ENCODE measurements at places on chromosomes 7 and 10.
A peak's percentile ranks its signal among the peaks of the same experiment; 100 is the strongest.

- DNase-seq: no peak
Observed at GRCh38 chr10:35328404-35329037, 7.8 kb upstream of the CCNY start.

- DNase-seq: no peak
Observed at GRCh38 chr10:130398090-130398994, 262.2 kb downstream of the GLRX3 start.

- DNase-seq: no peak
Observed at GRCh38 chr10:34576797-34577196, 238.3 kb downstream of the PARD3 start.

- DNase-seq: no peak
Observed at GRCh38 chr10:15313047-15313446, 58.0 kb downstream of the FAM171A1 start.

- no peak for DNase-seq
Observed at GRCh38 chr7:73520673-73521635, 1.1 kb downstream of the BAZ1B start.

- DNase-seq: no peak
Observed at GRCh38 chr7:151251689-151252560, 3.4 kb upstream of the SMARCD3 start.

GRCh38 chr7:157021071-157021870, 10.8 kb upstream of the MNX1 start:
- DNase-seq: no peak

- DNase-seq: peak; percentile 60
Observed at GRCh38 chr10:80487791-80488538, 33.9 kb downstream of the TSPAN14 start.

GRCh38 chr7:2209146-2209960, 23.4 kb downstream of the MAD1L1 start:
- DNase-seq: no peak

DNA sequence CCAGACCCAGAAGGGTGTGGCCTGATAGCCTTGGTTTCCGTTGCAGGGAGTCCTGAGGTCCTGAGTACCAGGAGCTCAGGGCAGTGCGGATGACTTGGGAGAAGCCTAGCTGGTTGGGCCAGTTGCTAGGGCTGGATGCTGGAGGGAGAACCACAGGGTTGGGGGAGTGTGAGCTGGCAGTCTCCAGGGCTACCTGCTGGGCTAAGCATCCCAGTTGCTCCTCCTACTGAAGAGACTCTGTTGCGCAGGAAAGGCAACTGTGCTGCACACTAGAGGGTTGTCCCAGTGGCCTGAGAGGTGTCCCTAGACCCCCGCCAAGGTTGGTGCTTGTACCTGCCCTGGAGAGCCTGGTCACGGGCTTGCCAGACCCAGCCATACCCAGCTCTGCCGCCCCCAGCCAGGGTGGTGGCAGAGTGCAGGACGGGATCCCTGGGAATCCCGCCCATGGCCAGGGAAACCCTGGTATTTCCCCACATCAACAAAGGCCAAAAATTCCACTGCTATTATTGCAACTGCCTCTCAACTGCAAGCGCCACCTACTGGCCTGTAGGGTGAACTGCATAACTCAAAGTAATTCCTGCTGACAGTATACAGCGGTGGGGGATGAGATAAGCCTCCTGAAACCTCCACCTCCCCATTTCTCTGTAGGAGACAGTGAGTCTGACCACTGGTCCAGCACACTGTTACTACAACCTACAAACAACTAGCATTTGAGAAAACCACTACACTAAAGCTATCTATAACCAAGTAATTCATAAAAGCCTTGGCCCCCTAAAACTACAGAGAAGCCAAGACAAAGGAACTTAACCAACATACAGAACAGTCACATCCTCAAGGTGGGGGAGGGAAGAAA, 67.6 kb upstream of the DDC start:
- peak; percentile 24 for DNase-seq

GRCh38 chr10:73828161-73828560, 16.8 kb upstream of the NDST2 start:
- DNase-seq: no peak
